A549 treated with RU486 at 1 μM for 4 hours (cell line): ENCODE measurements at places on chromosomes 5 and 9. TPM values are rescaled to one million over a fixed set of nuclear protein-coding genes. Genes with fewer than 3 reads are reported as not detected.

Gene ORM2
- not detected in 5 replicates for total RNA-seq

Gene SEMA5A
- total RNA-seq = not detected in 5 replicates

Gene CEP72
- total RNA-seq = 8.1 to 11.4 TPM (median 9.8 TPM) in 5 replicates

Gene CSF1R
- total RNA-seq = 0.05 to 0.33 TPM (median 0.21 TPM) in 4 of 5 replicates, not detected in the other

Gene HINT2
- 70.2 to 119 TPM (median 98.2 TPM) in 5 replicates for total RNA-seq

Gene PIP5K1B
- total RNA-seq = 0.03 TPM in 1 of 5 replicates, not detected in the others

Gene APBA1
- 0.16 to 0.51 TPM (median 0.24 TPM) in 5 replicates for total RNA-seq
